Right renal pelvis (tissue), 4 donors: ENCODE measurements at places on chromosomes 6 and 20. TPM values are rescaled to one million over a fixed set of nuclear protein-coding genes. Genes with fewer than 3 reads are reported as not detected.

DNA sequence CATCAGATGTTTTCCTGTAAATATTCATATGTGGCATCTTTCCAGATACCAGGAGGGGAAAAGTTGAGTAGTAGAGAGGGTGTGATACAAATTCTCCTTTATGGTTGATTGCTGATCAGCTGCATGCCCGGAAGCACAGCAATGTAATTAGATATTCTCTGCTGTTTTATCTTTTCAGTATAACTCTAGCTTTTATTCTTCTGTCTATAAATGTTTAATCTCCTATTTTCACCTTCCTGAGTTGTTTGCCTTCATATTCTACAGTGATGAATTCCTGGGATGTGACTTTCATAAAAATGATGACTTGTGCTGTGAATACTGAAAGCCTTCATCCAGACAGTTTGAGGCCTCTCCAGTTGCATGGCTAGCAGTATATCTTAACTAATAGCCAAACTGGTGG is 53.7 kb downstream of the SH3BGRL2 start:
- no peak for DNase-seq

DNA sequence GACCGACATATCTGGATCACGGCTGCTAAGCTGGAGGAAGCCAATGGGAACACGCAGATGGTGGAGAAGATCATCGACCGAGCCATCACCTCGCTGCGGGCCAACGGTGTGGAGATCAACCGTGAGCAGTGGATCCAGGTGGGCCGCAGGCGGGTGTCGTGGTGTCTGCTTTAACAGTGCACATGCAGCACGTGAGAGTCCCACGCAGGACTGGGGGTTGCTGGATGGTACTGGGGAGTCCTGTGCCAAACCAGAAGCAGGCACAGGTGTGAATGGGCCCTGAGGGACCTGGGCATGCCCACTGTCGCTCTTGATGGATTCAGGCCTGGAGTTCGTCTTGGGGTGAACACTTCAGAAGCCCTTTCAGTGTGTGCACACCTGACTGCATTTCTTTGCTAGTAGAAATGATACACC is 24.6 kb upstream of the C20orf204 start:
- DNase-seq = no peak

- DNase-seq = no peak
Measured at GRCh38 chr20:52936351-52937340, 35.5 kb upstream of the TSHZ2 start.

DNA sequence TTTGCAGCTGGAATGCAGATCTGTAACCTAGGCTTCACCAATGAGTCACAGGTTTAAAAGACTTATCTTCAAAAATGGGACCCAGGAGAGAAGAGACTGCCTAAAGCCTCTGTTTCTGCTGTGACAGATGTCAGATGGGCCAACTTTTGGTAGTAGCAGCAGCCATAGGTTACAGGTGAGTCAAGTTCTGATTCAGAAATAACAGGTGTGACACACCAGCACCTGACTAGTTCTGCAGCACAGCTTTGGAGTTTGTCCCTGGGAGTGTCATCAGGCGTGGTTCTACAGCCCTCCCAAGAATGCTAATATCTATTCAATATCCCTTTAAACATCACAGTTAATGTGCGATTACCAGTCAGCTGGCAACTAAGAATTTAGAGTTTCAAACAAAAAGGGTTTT is 121.9 kb upstream of the BTN3A2 start:
- DNase-seq = no peak

DNA sequence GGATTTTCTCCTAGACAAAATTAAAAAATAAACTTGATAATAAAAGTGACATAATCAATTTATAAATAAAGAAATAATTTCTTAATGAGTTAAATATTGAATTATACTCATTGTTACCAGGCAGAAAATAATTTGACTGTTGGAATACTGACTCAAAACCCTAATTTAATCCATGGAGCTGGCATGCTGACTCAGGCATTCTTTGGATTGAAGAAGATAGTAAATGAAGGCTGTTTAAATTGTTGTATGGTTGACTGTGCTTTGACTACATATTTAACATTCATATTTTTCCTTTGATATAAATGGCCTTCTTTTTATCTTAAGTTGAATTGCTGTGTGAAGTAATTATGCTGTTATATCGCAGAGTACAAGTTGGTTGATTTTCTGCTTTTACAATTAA is 11.7 kb downstream of the MANEA start:
- DNase-seq = no peak

DNA sequence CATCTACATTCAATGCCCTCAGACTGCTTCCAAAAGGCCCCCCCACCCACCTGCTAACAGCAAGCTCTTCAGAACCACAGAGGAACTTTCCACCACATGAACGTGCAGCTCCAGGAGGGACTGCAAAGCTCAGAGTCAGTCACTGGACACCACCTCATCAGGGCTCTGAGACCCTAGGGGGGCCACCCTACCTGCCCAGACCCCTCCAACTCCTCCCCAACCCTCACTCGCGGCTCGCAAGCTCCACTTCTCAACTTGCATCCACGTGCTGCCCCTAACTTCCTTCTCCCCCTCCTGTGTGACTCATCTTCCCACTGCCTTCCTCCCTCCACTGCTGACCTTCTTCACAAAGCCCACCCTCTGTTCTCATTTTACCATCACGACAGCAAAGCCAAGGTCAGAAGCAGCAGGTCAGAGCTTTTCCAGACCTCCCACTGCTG is 6.5 kb downstream of the MBOAT1 start:
- DNase-seq = no peak

TP53TG5 gene
- polyA plus RNA-seq = 1.4 TPM

HEY2 gene
- 7.0 TPM for polyA plus RNA-seq

CCM2L gene
- polyA plus RNA-seq = 8.5 TPM

SAYSD1 gene
- 21.4 TPM for polyA plus RNA-seq
